Colonic mucosa (tissue), 4 donors: ENCODE measurements at places on chromosomes 12 and 14.

- no peak for DNase-seq
Measured at GRCh38 chr14:66038618-66039017, 447.6 kb upstream of the CCDC196 start.

- no peak for DNase-seq
Measured at GRCh38 chr14:30710876-30711275, 88.8 kb downstream of the SCFD1 start.

DNA sequence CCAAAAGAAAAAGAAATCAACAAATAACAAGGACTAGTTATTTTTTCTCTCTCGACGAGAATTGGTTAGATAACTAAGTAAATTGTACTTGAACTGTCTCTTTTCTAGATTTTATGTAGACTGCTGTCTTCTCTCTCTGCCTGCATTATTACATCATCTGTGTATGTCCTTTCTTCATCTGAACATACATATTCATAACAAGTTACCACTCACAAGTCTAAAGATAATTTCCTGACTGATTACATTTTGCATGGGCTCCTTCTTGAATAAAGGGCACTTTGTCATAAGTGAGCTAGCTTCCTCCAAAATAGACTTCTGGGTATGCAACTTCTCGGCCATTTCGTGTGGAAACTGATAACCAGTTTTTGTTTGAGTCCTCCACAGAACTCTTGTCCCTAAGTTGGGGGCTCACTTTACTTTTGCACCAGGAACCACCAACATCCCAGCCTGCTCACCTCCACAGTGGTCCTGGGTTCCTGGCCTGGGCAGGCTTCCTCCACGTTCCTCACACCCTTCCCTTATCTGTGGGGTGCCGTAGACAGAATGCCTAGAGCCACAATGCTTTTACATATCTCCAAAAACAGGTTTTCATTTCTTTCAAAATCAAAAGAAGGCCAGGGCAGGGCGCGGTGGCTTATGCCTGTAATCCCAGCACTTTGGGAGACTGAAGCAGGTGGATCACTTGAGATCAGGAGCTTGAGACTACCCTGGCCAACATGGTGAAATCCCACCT, 6.2 kb upstream of the DDX47 start:
- no peak for DNase-seq

DNA sequence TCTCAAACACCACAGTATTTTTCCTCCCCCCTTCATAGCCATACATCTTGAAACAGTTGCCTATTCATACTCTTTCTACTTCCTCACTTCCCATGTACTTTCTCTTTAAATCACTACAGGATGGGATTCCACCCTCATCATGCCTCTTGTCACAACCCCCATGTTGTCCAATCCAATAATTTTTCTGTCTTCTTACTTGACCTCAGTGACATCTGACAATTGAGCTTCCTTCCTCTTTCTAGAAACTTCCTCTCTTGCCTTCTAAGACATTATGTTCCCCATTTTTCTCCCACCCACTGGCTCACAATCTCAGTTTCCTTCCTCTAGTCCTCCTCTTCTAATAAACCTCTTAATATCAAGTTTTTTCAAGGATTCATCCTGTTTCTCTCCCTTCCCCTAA, 5.3 kb downstream of the C2CD5 start:
- DNase-seq: no peak

GRCh38 chr14:71319666-71320065, 412.4 kb downstream of the PCNX1 start:
- DNase-seq: no peak

- DNase-seq: no peak
Measured at GRCh38 chr12:19402743-19403431, 36.4 kb upstream of the AEBP2 start.

DNA sequence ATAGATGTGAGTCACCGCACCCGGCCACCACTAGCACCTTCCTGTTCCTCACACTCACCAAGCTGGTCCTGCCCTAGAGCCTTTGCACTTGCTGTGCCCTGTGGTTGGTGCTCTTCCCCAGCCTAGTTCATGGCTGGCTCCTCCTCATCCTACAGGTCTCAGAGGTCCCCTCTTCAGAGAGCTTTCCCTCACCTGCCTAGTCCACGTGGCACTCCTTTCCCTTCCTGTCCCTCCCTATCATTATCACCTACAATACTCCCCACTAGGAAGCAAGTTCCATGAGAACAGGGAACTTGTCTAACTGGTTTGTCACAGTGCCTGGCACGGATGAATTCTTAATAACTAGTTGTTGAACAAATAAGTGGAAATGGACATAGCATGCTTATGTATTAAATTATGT, 24.0 kb upstream of the TMED10 start:
- peak; percentile 92 for DNase-seq

GRCh38 chr14:26281280-26281998, 316.4 kb downstream of the NOVA1 start:
- no peak for DNase-seq

- peak; percentile 68 for DNase-seq
Measured at GRCh38 chr12:12334367-12335040, 15.5 kb downstream of the MANSC1 start.

GRCh38 chr14:92683041-92683440, 65.4 kb downstream of the LGMN start:
- DNase-seq: no peak

DNA sequence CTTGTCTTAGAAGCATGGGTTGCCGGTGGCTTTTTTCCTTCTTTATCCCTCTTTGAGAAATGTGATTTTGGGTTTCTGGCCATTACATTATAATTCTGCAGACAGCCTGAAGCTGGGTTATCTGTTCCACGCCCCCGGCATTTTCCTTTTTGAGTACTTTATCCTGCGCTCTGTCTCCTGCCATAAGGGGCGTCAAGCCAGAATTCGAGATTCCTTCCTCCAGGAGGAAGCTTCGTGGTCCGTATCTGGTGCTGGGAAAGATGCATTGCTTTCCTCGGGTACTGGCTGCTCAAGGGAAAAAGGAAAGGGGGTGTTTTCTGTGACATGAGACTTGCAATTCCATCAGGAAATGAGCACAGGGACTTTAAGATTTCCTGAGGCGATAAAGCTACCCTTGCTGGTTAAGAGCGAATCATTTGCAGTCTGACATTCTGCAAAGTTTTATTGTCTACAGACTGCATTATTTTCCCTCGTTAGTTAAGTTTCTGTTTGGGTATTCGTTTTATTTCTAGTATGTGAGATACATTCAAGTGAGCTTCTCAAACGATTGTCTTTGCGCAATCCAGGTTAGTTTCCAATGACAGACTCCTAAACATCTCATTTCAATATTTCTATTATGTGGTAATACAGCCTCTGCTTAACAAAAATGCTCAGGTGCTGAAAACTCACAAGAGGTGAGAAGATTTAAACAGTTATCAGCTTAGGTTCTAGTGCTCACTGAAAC, 694 bp downstream of the AKAP5 start:
- peak; percentile 45 for DNase-seq

- no peak for DNase-seq
Measured at GRCh38 chr12:103745962-103746361, 95.1 kb downstream of the NT5DC3 start.

- DNase-seq: peak; percentile 49
Measured at GRCh38 chr12:64656429-64656828, 46.1 kb downstream of the RASSF3 start.

DNA sequence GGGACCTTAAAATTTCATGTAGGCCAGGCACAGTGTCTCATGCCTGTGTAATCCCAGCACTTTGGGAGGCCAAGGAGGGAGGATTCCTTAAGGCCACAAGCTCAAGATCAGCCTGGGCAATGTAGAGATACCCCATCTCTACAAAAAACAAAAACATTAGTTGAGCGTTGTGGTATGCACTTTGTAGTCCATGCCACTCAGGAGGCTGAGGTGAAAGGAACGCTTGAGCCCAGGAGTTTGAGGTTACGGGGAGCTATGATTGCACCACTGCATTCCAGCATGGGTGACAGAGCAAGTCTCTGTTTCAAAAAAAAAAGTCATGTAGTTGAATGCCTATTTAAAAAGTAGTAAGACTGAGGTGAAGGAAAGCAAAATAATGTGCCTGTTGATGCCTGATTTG, 83.5 kb downstream of the TTC6 start:
- DNase-seq: no peak

GRCh38 chr14:58641509-58641908, 3.7 kb downstream of the DACT1 start:
- DNase-seq: no peak

- DNase-seq: no peak
Measured at GRCh38 chr12:131618303-131618658, 92.6 kb upstream of the SFSWAP start.

- no peak for DNase-seq
Measured at GRCh38 chr12:130286041-130286440, 51.6 kb upstream of the PIWIL1 start.

DNA sequence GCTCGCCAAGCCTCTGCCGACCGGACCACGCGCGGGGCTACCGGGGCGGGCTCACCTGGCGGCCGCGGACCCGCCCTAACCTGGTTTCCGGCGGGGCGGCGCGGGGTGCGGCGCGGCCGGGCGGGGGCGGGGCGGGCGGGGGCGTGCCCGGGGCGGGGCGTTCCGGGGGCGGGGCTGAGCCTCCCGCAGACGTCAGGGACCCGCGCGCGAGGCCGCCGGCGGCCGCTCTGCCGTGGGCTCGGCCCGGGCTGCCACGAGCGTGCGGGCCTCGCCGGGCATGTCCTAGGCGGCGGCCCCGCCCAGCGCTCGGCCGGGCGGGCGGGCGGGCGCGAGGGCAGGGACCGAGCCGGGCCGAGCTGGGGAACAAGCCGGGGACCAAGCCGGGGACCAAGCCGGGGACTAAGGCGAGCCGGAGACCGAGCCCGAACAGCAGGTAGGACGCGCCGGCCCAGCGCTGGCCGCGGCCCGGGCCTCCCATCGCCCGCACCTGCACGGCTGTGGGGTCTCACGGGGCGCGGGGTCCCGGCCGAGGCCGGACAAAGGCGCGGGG, at the start of gene CEP170B:
TSS of gene CEP170B (plus strand) at position 188 of the 550 bp plus-strand sequence. CDS start 3,183 bp downstream, outside the sequence.
- DNase-seq: peak; percentile 53

DNA sequence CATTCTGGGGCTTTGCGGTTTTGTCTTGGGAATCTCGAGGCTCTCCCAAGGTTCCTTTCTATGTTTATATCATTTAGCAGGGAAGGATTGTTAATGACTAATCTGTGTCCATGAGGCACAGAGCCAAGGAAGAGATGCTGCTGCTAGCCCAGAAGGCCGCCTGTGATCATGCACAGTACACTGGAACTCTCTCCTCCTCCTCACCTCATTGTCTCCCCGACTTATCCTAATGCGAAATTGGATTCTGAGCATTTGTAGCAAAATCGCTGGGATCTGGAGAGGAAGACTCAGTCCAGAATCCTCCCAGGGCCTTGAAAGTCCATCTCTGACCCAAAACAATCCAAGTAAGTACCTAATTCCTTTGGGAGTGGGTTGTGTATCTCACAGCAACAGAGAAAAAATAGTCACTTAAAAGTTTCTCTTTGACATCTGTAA, at the start of gene NR1H4:
TSS of gene NR1H4 (plus strand) at position 151 of the 435 bp plus-strand sequence. CDS start 19,458 bp downstream, outside the sequence.
- no peak for DNase-seq

- no peak for DNase-seq
Measured at GRCh38 chr12:76560086-76560491, 518 bp upstream of the OSBPL8 start.

DNA sequence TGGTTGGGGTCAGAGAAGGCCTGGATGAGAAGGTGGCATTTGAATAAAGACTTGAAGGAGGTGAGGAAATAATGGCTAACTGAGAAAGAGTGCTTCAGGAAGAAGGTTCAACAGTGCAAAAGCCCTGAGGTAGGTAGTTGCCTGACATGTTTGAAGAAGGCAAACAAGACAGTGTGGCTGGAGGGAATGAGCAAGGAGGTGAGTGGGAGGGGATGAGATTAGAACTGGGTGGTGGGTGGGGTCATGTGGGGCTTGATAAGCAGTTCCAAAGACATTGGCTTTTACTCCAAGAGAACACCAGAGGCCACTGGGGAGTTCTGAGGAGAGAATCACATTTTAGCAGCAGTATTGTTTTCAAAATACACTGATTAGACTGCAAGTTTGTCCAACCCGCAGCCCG, 50.5 kb downstream of the HSPB8 start:
- DNase-seq: no peak

DNA sequence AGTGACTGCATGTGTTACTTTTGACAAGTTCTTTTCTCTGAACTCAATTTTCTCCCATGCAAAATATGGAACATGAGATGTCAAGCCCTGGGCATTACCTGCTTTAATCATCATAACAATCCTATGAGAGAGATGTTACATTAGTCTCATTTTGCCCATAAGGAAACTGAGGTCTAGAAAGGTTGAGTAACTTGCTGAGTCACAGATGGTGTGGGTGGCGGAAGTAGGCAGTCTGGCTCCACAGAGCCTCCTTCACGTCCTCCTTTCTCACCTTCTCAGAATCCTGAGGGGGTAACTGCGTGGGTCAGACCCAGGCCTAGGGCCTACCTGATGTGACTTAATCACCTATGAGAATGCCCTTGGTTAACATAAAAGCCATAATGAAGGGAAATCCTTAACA, 50.7 kb downstream of the TMTC1 start:
- no peak for DNase-seq

DNA sequence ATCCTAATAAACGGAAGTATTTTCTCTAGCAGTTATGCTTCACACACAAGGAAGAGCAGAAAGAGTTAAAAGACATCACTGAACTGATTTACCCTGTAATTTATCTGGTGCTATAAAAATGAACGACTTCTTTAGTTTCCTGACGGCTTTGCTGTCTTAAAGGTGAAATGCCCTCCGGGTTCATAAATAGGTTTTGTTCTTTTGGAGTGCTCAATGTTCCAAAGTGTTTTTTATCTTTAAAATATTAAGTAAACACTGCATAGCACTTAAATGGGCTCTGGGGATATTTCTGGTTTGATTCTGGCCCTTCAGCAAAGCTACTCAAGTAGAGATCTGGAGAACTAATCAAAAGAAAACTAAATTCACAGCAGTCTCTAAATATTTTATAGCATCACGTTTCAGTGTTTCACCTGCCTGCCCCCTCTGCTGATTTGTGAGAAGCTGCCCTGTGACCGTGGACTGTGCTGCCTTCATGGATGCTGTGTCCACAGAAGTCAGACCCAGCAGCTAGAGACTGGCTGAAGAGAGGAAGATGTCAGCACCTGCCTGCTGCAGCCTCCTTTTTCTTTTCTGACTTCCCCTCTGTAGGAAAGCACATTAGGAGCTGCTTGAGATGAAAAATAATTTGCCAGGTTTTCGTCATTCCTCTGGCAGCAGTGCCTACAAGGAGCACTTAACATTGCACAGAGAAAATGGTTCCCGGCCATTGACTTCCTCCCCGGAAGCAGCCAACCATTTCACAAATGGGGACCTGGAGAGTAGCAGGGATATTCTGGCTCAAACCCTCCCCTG, 205.1 kb upstream of the FSCB start:
- no peak for DNase-seq

DNA sequence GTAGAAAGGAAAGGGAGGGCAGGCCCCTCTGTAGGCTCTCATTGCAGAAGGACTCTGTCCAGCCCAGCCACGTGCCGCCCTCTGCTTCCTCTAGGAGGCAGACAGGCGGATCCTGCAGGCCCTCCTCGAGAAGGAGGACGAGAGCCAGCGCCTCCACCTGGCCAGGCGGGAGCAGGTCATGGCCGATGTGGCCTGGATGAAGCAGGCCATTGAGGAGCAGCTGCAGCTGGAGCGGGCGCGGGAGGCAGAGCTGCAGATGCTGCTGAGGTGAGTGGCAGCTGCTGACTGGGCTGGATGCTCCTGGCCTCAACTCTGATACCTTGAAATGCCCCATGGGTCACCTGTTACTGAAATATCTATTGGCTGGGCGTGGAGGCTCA, 10.9 kb downstream of the TCHP start:
- DNase-seq: no peak
